NCI-H526 (cell line): ENCODE measurements at places on chromosomes 1 and 21.
A peak's percentile ranks its signal among the peaks of the same experiment; 100 is the strongest.

GRCh38 chr1:244207042-244207934 is 156.2 kb downstream of the ZBTB18 start:
- DNase-seq: no peak

GRCh38 chr1:222787729-222788128 is 27.1 kb upstream of the DISP1 start:
- DNase-seq: no peak

- no peak for DNase-seq
Observed at GRCh38 chr1:2313651-2314261, 77.6 kb downstream of the MORN1 start.

- DNase-seq: no peak
Observed at GRCh38 chr21:46173573-46173972, 10.7 kb downstream of the SPATC1L start.

GRCh38 chr1:228850141-228851100 is 115.1 kb downstream of the RHOU start:
- no peak for DNase-seq

GRCh38 chr1:159483501-159483900 is 44.0 kb downstream of the OR10J1 start:
- DNase-seq: no peak

DNA sequence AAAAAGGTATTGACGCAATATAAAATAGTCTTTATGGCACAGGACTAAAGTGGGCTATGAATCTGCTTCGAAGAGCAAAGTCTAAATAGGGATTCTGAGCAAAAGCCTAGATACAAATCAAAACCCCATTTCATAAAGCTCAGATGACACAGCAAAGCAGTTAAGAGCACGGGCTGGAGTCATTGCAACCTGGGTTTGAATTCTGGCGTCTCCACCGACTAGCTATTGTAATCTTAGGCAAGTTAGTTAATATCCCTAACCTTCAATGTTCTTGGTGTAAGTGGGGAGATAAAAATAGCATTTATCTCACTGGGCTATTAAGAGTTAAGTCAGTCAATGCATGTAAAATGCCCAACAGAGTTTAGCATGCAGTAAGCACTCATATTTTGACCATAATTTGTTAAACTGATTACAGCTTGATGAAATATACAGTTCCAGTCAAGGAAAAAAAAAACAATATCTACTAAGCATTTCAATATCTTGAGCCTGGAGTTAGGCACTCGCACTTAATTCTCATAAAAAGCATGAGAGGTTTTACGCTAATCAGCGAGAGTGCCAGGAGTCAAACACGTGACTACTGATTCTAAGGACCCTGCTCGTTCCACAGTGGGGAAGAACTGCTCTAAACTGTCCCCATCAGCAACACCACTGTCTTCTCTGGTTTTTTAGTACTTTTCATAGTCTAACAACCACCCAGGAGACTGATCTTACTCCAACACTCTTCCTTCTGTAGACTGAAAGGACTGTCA is 75.5 kb downstream of the JAK1 start:
- DNase-seq: peak; percentile 38

GRCh38 chr1:109807822-109808680 is 44.3 kb upstream of the EPS8L3 start:
- no peak for DNase-seq

DNA sequence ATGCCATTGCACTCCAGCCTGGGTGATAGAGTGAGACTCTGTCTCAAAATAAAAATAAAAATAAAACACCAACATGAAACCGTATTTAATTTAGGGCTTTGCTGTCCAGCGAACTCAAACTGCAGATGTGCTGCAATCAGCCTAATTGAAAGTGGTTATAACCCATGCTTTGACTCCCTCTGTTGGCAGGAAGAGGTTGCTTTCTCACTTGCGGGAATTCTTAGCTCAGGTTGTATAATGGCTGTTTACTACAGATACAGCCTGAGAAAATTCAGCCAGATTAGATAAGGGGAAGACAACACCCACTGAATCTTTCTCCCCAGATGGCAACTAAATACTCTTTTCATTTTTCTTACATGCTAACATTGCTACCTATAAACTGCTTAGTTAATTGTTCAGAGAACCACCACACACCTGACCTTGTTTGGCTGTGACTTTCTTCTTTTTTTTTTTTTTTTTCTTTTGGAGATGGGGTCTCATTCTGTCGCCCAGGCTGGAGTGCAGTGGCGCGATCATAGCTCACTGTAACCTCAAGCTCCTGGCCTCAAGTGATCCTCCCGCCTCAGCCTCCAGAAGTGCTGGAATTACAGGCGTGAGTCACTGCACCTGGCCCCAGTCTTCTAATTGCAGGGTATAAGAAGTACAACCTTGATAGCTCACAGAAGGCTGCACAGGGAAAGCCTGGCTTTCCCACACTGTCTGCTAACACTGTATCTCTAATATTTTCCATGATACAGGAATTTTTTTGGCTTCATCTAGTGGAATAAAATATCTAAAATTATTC is 34.6 kb downstream of the DNTTIP2 start:
- peak; percentile 53 for DNase-seq

DNA sequence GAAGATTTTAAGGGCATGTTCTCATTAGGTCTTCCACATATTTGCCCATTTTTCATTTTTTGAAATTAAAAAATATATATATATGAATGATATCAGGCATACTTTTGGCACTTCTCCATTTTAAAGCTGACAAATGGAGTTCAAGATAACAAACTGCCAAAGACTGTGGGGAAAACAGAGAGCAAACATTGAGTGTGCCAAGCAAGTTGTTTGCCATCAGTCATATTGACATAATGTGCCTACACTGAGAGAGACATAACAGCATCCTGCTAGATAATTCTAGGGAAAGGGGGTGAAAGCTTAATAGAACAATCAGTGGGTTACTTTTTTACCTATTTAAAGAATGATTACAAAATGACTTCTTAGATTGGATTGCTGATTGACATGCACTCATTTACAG is 529.4 kb upstream of the CXADR start:
- no peak for DNase-seq

DNA sequence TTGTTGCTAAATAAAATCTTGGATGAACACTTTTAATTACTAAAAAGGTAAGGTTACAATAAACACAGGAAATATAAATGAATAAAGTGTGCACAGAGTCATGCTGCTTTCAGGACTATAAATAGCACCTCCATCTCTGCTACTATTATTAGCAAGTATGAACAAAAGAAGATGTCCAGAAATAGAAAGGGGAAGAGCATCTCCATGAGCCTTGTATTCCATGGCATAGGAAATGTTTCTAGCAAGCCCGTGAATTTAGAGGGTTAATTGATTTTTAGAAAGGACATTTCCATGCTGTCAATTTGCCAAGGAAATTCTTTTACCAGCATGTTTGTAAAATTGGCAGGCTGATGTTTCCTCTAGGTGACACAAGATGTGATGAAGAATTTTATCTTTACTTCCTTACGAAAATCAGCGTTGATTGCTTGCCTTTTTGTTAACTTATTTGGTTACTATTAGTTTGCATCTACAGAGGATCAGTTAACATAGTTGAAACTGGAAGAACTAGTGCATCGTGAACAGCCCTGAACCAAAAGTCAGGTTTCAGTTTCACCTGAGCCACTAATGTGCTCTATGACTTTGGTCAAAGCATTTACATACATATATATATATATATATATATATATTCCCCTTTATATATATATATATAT is 45.3 kb downstream of the NR5A2 start:
- DNase-seq: no peak

DNA sequence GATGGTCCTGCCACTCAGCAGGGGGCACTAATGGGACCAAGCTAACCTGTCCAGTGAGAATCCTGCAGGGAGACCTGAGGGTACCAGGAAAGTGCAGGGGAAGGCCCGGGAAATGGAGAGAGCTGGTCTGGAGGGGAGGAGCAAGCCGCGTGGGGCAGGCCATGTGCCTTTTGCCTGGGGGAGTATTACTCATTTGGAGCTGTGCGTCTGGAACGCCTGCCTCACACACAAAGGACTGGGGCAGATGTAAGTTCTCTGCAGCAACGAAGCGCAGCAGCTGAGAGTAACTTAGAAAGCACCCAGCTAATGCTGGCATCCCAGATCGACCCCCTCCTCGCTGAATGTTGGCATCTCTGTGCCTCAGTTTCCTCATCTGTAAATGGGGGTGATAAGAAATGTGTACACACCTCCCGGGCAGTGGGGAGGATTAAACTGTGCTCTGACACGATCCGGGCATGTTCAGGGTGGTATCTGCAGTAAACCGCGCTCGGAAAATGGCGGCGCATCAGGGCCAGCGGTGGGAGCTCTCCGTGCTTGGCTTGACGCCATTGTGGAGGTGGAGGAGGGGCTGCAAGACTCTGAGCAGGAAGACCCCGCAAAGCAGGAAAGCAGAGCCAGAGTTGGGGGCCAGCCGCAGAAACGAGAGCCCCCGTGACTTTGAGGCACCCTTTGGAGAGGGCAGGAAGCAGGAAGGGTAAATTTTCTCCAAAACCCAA is 212.5 kb downstream of the NPHP4 start:
- no peak for DNase-seq

- peak; percentile 88 for DNase-seq
Observed at GRCh38 chr1:39657923-39658485, 13.9 kb downstream of the NT5C1A start.

- DNase-seq: no peak
Observed at GRCh38 chr1:188281921-188282320, 1453.2 kb downstream of the PLA2G4A start.

DNA sequence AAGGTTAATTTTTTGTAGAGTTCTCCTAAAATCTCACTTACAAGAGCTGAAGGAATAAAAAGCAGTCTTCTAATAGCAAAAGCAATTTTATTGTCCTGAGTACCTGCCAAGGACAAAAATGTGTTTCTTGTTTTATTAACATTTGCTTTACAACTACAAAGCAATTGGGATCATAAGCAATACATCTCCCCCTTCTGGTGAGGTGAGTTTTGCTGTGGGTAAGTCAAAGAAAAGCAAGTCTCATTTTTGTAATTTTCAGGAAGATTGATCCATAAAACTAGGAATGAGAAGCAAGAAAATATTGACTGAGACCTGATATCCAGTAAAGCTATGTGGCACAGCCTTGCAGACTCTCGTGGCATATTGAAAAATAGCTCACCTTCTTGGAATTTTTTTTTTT is 2162.7 kb downstream of the NCAM2 start:
- peak; percentile 1 for DNase-seq

DNA sequence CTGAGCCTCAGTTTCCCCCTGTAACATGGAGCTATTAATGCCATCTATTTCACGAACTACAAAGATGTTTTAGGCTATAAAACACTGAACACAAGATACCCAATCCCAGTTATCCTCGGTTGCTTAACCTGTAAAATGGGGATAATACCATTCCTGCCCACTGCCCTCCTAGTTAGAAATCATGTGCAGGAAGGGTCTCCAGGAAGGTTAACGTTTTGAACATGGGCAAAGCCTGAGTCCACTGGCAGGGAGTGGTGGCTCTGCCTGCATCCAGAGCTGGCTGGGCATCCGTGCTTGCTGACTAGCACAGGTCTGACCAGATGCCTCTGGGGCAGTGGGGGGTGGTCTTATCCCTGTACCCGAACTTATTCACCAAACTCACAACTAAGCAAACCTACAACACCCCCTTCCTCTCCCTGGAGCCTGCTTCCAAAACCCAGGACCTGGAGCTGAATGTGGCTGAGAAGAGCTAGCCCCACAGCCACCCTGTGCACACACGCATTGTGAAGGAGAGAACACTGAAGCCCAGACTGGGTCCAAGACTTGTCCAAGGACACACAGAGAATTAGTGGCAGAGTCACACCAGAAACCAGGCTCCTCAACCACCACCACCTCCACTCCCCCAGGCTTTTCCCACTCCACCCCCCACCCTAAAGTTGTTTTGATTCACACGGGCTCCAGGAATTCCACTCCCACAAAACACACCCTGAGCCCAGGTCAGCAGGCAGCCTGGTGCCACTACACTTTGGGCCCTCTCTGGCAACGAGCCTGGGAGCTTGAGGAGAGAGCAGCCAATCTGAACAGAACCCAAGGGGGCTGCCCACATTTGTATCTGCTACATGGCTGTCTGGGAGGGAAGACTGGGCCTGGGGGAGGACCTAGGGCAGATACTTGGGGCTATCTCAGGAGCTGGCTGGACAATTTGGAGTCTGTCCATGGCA is 1.6 kb downstream of the E2F2 start:
- no peak for DNase-seq

GRCh38 chr1:202624781-202625108 is 85.5 kb downstream of the SYT2 start:
- DNase-seq: no peak

DNA sequence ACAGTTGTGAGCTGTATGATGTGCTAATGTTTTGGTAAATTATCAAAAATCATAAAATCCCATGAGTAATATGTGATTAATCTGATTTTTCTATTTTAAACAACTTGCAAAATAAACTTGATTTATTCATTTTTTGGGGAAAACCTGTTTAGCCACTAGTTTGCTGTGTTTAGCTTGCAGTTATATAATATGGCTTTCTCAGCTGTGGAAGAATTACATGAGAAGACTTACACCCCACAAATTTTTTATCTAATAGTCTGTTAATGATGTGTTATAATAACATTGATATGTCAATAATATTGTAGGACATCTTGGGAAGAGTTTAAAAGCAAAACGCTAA is 2.4 kb upstream of the ERRFI1 start:
- DNase-seq: no peak

- DNase-seq: no peak
Observed at GRCh38 chr1:71276466-71276865, 195.6 kb upstream of the ZRANB2 start.

GRCh38 chr1:20594746-20595145 is 5.8 kb downstream of the CDA start:
- DNase-seq: no peak

DNA sequence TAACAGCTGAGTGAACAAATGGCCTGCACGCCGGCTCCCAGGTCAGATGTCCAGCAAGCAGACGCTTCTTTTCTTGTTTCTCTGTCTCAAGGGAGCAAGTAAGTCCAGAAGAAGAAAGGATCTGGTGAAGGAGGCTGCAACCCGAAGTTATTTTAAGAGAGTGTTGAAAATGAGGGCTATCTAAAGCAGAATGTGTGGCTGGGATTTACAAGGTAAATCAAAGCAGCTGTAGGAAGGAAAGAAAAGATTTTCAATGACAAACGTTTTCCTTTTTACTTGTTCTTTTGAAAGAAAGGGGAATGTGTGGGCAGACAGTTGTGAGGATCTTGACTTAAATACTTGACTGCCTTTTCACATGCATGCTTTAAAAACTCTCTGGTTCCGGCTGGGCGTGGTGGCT is 311.5 kb downstream of the KIF26B start:
- no peak for DNase-seq
